Effector CD4-positive, alpha-beta T cell (primary cell): ENCODE measurements at places on chromosomes 3 and 15.

GRCh38 chr3:16838561-16838960 is 46.2 kb upstream of the PLCL2 start:
- no peak for DNase-seq

DNA sequence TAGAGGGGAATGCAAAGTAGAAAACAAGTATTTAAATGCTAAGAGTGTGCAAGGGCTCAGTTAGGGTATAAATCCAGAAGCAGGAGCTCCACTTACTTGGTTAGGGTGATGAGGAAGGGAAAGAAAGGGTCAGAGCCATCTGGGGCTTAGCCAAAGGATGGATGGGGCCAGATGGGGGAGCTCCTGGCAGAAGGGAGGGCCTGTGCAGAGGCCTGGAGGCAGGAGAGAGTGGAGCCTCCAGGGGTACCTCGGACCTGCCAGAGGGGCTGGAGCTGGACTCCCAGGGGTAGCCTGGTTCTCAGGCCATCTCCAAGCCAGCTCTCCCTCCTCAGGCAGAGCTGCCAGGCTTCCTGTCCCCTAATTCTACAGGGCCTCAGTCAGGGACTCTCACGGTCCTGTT is 506.3 kb downstream of the SHQ1 start:
- no peak for DNase-seq

GRCh38 chr3:114686621-114687020 is 392.8 kb downstream of the TIGIT start:
- no peak for DNase-seq

- no peak for DNase-seq
These were observed 154.8 kb downstream of the PLCL2 start for GRCh38 chr3:17039594-17039993.

DNA sequence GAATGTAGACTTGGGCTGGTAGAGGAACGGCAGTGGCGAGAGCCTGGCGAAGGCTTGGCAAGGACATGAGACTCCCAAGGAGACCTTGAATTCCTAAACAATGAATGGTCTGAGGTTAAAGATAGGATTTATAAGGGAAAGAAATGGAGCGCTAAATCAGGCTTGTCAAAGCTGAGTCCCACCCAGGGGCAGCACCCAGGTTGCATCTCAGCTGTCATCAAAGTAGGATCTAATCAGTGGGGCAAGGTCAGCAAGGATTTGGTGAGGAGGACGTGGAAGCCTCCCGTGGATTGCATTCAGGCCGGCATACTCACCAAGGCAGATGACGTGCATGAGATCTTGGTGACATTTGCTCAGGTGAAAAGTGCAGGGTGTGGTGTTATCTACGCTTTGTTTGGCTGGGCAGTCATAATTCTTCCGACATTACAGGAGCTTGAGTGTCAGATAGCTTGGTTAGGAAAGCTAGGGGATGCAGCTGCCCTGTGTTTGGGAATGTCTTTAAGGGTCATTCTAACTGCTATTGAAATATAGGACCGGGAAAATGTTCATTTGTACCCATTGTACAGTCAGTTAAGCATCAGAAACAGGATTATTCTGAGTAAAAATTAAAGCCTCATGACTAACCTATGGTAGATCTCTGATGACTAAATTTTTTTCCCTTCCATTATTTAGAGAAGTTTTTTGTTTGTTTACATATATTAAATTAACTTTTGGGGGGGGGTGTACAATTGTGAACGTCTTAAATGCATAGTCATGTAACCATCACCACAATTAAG is 99.4 kb upstream of the TSC22D2 start:
- no peak for DNase-seq

GRCh38 chr15:78249131-78249530 is 14.8 kb upstream of the ACSBG1 start:
- no peak for DNase-seq

DNA sequence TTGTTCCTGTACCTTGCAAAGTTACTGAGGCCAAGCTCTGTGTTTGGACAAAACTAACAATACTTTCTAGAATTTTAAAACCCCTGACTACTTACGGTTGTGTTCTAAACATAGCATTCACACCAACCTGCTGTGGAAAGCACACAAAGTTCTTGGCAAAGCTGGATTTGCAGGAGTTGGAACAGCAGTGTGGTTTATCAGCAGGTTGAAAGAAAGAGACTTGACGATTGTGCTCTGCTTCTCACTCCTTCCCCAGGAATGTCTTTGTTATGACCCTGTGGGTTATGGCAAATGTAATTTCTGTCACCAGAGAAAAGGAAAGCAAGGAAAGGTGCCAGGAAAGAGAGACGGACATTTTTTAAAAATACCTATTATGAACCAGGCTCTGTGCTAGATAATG is 165.5 kb upstream of the TGFBR2 start:
- no peak for DNase-seq
